ENCODE measurements at places on chromosomes 3 and 15. TPM values are rescaled to one million over a fixed set of nuclear protein-coding genes. Genes with fewer than 3 reads are reported as not detected.
A peak's percentile ranks its signal among the peaks of the same experiment; 100 is the strongest.

- no peak for ATAC-seq
These were observed 235.6 kb downstream of the SV2B start for GRCh38 chr15:91335702-91336101.

DNA sequence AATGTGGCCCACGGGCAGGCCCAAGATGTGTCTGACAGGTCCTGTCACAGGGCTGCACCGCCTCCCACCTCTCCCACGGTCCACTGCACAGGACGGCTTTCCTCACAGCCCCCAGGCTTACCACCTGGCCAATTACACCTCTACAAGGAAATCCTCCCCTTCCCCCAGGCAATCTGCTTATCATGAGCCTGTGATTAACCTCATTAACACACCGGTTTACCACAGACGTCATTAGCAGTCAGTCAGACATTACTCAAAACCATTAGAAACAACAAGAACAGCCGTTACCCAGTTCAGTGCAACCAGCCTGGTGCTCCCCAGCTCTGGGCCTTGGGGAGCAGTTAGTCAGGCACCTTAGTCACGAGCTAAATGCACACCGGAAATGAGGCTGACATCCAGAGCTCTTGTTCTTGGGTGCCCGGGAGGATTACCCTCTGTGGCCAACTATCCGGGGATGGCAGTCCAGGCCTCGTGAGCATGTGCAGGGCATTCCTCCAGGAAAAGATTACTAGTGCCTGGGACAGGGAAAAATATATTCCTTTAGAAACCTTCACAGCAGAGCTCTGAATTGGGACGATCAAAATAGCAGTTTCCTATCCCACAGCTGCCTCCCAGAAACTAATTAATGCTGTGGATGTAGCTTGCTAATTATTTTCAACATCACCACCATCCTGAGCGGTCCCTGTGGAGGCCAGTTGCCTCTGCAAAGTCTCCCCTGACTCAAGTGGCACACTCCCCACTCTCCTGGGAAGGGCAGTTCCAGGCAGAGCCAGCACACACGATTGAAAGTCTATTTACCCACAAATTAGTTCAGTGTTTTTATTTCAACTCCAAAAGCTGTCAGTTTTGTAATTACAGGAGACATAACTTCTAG lies 117.4 kb upstream of the ZBED2 start:
- ATAC-seq, result peak; percentile 35

DNA sequence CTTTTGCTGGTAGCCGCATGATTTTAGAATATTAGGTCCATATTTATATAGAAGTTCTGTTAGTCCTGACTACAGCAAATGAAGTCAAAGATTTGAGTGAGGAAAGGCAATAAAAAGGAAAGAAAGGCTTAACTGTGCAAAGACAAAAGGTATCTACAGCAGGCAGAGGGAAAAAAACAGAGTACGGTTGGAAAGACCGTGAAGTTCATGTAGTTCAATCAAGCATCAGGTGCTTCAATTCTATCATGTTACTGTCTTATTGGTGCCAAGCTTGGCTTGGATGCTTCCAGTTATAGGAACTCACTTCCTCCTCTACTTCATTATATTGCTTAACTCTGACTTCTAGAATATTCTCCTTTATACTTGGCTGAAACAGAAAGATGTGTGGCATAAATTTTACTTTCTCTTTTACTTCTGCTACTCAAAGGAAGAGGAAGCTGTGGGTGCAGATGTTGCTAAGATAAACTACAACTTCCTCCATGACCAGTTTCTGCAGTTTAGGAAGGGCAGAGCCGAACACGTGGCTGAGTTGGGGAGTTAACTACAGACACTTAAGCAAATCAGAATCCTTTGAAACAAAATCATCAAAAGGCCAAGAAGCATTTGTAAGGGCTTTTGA lies 72.6 kb upstream of the ZBED2 start:
- peak; percentile 61 for ATAC-seq

DNA sequence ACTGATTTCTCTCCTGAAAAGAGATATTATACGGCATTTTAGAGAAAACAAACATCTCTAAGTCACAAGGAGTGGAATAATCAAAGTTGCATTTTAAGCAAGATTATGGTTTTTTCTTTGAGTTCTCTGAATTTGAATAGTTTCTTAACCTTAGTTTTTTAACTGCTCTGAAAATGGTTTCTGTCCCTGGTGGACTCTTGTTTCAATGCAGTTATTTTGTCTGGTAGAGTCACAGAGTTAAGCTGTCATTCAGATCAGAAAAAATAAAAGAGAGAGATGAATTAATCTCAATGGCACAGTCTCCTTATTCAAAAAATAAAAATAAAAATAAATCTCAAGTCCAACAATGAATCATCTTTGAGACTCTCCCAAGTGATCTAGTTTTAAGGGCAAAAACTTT lies 19.0 kb downstream of the AGTR1 start:
- no peak for ATAC-seq

The AADAC gene
- not detected for total RNA-seq

DNA sequence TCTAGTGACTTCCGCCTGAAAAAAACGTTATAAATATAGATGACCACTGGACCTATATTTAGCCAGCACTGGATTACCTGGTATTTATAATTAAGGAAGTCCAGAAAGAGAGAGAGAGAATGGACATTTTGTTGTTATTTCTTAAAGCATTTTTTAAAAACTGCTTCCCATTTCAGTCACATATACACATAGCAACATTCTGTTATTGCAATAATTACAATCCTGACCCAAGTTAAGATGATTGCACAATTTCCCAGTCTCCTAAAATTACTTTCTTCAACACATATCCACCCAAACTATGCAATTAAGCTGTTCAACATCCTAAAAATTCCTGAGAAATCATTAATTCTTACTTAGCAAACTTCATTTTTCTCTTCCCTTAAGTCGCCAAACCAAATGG lies 37.7 kb downstream of the PCSK6 start:
- ATAC-seq, result peak; percentile 44

- no peak for ATAC-seq
These were observed 491.0 kb downstream of the MECOM start for GRCh38 chr3:169172535-169172934.

- peak; percentile 86 for ATAC-seq
These were observed 118.4 kb upstream of the FLNB start for GRCh38 chr3:57889807-57890206.

GRCh38 chr3:64560791-64561190 lies 127.0 kb downstream of the ADAMTS9 start:
- no peak for ATAC-seq

GRCh38 chr15:79635149-79635771 lies 203.1 kb downstream of the MINAR1 start:
- ATAC-seq, result no peak

The GABRG3 gene
- total RNA-seq, result under 0.01 TPM

- peak; percentile 37 for ATAC-seq
These were observed 43.4 kb upstream of the LMCD1 start for GRCh38 chr3:8458238-8458661.

DNA sequence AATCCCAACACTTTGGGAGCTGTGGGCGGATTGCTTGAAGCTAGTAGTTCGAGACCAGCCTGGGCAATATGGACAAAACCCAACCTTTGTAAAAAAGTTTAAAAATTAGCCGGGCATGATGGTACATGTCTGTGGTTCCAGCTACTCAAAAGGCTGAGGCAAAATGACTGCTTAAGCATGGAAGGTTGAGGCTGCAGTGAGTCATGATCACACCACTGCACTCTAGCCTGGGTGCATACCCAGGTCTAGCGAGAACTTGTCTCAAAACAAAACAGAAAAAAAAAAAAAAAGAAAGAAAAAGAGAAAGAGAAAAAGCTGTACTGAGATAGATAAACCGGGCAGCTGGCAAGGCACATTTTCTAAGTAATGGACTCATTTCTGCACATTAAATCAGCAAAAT lies 10.6 kb downstream of the ARPP19 start:
- no peak for ATAC-seq

The TNIK gene
- 41.7 TPM for total RNA-seq

DNA sequence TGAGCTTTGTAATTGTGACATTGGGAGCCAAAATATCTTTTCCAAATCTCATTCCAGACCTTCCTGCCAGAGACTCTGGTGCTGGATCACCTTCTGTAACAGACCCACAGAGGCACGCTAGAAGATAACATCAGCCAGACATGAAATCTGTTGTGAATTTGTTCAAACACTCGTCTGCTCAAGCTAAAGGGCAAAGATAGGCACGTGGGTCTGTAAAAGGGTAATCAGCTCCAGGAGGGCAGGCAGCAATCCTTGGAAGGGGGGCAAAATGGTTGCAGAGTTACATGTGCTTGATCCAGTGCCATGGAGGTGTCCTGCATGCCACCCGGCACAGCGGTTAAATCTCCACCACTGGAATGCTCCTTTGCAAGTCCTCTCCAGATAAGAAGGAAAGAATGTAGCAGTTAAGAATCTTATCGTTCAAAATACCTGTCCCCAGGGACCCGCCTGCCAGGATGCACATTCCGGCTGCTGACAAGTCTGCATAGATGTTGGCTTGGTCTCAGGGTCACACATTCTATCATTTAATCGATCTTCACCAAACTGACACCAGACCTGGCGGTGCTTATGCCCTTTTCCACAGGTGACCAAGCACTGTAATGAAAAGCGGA lies 74.8 kb downstream of the ADAMTS9 start:
- no peak for ATAC-seq

DNA sequence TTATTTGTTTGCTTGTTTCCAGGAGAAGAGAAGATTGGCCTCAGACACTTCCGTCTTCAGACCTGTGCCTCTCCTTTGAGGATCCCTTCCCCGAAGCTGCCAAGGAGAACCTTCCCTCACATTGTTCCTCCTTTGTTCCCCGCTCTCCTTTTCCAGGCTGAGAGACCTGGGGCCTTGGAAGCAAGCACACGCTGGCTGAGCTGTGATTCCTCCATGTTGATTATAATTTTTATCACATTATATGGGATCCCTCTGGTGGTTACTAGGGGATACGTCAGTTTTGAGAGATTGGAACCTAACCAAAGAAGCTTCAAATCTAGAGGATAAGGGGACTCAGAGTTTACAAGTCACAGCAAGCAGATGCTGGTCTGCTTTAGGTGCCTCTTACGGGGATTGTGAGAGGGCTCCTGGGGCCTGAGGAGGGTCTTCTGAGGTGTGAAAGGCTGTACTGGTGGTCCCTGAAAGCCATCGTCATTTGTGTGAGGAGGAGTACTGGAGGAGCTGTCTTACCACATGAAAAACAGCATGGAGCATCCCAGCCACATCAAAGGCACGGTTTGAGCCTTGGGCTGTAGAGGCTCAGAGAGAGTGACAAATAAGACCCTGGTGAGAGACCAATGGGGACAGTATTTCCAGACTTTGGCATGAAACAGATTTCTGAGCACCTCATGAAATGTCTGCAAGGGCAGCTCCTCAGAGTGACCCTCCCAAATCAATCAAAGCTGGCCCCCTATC lies 760.1 kb upstream of the CFAP20DC start:
- ATAC-seq, result no peak

- peak; percentile 37 for ATAC-seq
These were observed 408.6 kb downstream of the PDCD6IP start for GRCh38 chr3:34207002-34207401.

GRCh38 chr3:108428586-108428985 lies 81.8 kb downstream of the MYH15 start:
- ATAC-seq, result no peak

GRCh38 chr3:134312072-134312872 lies 61.6 kb upstream of the RYK start:
- ATAC-seq, result no peak

DNA sequence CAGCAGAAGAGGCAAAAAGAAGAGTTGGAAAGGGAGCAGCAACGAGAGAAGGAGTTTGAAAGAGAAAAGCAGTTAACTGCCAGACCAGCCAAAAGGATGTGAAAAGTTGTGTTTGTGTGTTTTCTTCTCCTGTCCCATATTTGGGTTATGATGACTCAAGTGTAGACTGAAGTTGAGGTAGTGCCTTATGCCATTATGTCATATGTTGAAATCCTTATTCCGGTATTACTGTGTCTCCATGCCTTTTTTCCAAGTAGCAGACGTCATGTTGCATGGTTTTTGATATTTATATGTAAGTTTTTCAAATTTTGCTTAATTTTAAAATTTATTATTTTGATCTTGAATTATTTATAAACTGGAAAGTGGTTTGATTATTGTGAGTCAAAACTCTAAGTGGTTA lies 19.2 kb downstream of the BLOC1S6 start:
- no peak for ATAC-seq

- no peak for ATAC-seq
These were observed 82.1 kb downstream of the PCSK6 start for GRCh38 chr15:101407439-101407838.

DNA sequence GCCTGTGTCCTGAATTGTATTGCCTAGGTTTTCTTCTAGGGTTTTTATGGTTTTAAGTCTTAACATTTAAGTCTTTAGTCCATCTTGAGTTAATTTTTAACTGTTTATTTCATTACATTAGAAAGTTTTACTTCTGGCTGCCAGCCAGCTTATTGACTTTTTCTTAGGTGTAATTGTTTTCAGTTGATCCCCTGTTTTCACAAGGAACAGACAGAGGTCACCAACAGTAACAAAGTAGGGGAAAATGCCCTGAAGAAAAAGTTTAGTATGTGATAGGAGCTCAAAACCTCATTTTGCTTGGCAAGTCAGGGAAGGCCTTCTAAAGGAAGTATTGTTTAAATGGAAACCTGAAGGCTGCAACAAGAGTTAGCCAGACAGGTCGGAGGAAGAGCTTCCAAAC lies 10.4 kb downstream of the WDR48 start:
- no peak for ATAC-seq

The GRK7 gene
- total RNA-seq, result not detected

DNA sequence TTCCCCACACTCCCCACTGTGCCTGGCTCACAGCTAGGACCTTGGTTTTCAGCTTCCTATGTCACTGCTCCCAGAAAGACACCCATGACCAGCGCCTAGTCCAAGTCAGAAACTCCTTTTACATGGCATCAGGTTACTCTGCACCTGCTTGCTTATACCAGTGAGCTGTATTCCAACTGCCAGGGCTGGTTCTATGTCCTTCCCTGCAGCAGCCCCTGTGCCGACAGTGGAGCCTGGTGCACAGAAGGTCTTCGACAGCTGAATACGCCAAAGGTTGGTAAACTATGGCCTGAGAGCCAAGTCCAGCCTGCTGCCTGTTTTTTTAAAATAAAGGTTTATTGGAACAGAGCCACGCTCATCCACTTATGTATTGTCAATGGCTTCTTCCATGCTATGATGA lies 102.5 kb downstream of the IQSEC1 start:
- no peak for ATAC-seq

The PP2D1 gene
- total RNA-seq, result not detected

DNA sequence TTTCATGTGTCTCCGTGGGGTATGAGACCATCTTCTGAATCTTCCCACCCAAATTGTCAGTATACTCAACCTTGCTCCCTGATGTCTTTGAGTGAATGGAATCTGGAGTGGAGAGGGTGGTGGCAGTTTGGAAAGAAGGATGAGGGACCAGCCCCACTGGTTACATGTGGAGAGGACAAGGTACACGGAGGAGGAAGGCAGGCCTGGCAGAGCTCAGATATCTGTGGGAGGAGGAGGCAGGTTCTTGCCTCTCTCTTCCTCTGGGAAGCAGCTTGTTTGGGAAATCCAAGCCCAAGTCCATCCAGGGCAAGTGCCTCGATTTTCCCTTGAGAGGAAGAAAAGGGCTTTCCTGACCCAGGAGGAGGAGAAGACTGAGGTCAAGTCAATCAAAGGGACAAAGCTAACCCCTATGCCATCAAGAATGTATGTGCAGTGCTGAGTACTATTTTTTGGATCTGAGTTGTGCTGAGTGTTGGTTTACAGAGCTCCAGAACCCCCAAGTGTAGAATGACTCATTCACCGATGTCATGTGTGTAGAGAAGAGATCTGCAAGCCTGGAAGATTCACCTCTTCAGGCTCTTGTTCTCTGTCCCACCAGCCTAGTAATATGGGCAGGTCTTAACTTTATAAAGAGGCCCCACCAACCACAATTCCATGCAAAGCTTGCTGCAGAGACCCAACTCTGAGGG lies 19.8 kb upstream of the LOXL1 start:
- no peak for ATAC-seq

- ATAC-seq, result no peak
These were observed 22.5 kb downstream of the GABRA5 start for GRCh38 chr15:26889298-26889898.
